Activated CD4-positive, alpha-beta T cell treated with anti-CD3 and anti-CD28 coated beads for 24 hours (primary cell): ENCODE measurements at places on chromosomes 5 and 9.

- no peak for DNase-seq
Observed at GRCh38 chr9:116232424-116233159, 79.0 kb downstream of the PAPPA start.

DNA sequence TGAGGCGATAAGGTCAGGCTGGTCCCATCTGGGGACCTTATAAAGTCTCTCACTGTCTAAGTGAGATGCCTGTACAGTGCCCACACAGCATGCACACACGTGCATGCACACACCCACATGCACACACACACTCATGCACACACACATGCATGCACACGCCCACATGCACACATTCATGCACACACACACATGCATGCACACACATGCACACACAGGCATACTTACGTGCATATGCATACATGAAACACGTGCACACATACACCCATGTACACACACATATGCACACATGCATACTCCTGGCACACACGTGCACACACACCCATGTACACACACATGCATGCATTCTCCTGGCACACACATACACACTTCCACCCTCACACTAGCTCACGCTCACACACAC, 12.2 kb downstream of the COL23A1 start:
- no peak for DNase-seq

DNA sequence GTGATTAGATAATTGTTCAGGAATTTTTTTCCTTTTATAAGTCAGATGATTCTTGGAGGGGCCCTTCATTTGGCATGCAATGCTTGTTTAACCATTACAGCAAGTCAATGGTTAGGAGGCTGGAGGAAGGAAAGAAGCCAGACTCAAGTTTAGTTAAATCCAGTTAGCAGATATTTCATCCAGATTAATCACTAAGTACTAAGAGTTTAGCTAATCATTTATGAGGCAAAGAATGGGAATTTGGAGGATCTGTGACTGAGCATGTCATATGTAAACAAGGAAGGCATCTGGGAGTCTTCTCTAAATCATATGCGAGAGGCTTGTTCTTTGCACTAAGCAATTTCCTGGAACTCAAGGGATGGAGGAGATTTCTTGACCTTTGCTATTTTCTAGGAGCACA, 145.3 kb upstream of the SGCD start:
- no peak for DNase-seq

DNA sequence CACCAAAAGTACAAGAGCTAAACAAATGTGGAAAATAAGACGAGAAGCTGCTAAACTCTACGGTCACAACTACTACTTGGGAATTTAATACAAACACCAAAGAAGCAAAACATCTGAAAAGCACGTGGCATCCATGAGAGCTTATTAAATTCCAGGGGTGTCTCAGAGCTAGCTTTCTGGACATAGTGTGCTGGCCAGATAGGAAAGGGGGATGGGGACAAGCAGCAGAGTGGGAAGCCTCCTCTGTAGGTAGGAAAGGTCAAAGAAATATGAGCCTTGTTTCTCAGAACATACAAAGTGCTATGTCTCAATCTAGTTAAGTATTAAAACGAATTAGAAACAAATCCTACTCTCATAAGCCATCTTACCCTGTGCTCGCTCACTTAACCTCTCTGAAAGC, 51.3 kb upstream of the GOLPH3 start:
- no peak for DNase-seq

DNA sequence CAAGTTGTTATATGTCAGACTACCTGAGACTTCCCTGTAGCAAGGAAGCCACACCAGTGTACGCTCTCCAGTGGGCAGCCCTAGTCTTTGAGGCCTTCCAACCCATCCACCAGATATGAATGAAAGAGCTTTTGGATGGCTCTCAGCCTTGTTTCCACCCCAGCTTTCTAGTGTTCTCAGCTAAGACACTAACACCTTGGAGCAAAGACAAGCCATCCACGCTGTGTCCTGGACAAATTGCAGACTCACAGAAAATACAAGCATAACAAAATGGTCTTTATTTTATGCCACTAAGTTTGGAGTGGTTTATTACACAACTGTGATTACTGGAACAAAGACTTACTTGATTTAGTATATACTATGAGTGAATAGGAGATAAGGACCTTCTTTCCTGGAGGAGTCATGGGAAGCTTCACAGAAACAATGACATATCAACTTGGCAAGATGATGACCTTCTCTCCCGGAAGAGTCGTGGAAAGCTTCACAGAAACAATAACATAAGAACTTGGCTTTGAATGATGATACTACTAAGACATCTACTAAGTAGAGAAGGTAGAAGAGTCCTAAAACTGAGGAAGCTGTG, 134.0 kb upstream of the VCAN start:
- no peak for DNase-seq

GRCh38 chr9:18985464-18985951, 47.5 kb downstream of the SAXO1 start:
- DNase-seq: no peak
